RPMI7951 (cell line): ENCODE measurements at places on chromosomes 6 and 20.
A peak's percentile ranks its signal among the peaks of the same experiment; 100 is the strongest.

GRCh38 chr20:46774236-46774635 lies 64.8 kb downstream of the SLC2A10 start:
- DNase-seq = no peak

- DNase-seq = peak; percentile 67
Measured at GRCh38 chr20:1802385-1803060, 92.7 kb upstream of the SIRPA start.

- DNase-seq = no peak
Measured at GRCh38 chr6:96608074-96608473, 45.1 kb downstream of the FHL5 start.

DNA sequence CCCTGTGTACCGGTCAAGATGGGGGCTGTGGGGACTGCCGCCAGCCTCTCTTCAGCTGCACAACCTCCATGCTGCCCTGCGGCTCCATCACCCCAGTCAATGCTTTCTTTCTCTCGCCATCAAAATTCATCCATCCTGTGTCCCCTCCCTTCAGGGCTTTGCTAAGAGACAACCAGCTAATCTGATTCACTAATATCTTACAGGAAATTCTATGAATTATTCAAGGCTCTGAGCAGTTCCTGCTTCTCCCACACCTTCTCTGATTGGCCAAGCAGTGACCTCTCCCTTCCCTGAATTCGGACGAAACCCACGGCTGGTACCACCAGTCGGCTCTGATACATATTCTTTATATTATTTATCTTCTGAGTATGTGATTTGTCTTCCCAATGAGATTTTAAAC lies 13.8 kb downstream of the ITPR3 start:
- DNase-seq = no peak

DNA sequence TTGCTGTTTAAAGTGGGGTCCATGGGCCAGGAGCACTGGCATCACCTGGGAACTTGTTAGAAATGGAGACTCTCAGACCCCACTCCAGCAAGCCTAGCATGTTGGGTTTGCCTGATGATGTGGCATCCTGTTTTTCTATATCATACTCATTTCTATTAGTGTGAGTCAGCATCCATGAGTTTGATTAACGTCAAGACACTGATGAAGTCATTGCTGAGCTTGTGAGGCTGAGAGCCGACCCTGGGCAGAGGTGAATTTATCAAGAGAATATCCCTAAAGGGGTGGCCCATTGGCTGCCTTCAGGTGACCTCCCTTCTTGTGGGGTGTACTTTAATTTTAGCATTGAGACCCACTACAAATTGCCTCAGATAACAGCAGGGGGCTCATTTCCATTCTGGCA lies 43.4 kb upstream of the RNF144B start:
- no peak for DNase-seq
